ENCODE measurements at places on chromosomes 1 and 21.

- no peak for DNase-seq
These were observed 60.1 kb downstream of the KCNAB2 start for GRCh38 chr1:6105763-6106162.

DNA sequence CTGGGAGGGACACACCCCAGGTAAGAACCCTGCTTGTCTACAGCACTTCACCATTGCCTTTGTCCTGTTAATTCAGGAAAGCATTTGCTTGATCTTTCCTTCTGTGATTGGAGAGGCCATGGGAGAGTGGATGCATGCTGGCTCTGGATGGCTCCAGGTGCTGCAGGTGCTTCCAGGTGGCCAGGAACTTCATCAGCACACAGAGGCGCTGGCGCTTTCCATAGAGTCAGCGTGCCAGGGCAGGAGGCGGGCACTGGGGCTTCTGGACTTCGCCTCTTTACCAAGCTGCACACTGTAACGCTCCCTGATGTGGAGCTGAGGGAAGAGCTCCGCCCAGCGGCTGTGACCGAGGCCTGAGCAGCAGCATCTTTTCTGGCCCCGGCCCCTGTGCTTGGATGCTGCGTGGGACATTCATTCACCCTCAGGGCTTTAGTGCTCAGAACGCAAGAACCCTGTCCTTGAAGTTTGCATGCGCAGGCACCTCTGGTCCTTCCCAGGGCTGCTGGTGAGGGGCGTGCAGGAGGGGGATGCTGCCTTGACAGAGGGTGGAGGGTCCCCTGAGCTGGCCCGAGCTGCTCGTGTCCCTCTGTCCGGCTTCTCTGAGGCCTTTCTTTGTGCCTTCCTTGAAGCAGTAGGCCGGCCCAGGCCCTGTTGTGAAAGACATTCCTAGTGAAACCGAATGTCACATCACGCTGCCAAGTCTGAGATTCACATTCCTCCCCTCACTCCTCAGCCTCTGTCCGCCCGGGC is 1.6 kb upstream of the MX2 start:
- no peak for DNase-seq

- DNase-seq: peak; percentile 55
These were observed 49.0 kb downstream of the SIM2 start for GRCh38 chr21:36747815-36748383.

- DNase-seq: no peak
These were observed 14.2 kb downstream of the C8A start for GRCh38 chr1:56868761-56869160.

- DNase-seq: no peak
These were observed 462.4 kb upstream of the RGS18 start for GRCh38 chr1:191695865-191696264.

- no peak for DNase-seq
These were observed 332.3 kb downstream of the COL11A1 start for GRCh38 chr1:102776071-102776470.

GRCh38 chr1:96541491-96541890 is 180.1 kb upstream of the PTBP2 start:
- DNase-seq: no peak

GRCh38 chr1:147246910-147247655 is 4.6 kb downstream of the CHD1L start:
- DNase-seq: no peak

- no peak for DNase-seq
These were observed 373.0 kb upstream of the ADAMTS5 start for GRCh38 chr21:27339902-27340301.

GRCh38 chr1:222749927-222750326 is 12.9 kb downstream of the FAM177B start:
- DNase-seq: no peak

DNA sequence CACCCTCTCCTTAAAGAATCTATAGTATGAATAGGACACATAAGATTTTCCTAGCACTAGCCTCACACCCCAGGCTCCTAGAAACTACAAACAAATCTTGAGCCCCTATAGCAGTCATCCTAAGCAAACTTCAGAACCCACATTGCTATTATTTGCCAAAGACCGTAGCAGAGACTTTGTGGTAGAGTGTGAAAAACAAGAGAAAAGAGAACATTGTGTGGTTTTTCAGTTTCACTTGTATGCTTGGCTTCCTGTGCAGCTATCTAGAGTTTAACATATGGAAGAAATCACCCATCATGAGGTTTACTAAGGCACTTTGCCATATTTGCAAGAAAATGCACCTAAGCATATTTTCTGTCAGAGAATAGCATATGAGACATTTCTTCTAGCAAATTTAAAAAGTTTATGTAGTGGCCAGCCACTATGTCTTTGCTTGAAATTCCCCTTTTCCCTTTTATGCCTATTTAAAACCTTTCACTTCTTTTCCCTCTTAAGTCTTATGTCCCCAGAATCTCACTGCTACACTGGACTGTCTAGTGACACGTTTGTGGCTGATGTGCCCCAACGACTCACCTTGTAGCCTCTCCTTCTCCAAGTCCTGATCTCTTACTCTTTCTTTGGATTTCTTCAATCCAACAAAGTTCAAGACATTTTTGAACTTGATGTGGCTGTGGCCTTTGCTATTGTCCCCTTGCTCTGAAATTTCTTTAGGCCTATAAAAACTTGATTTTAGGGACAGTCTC is 25.6 kb downstream of the CCDC190 start:
- no peak for DNase-seq
